Activated T-cell treated with anti-CD3 and anti-CD28 coated beads, Interleukin-2, amount 50 U/mL, for 48 hours (primary cell): ENCODE measurements at places on chromosomes 7 and 10.

GRCh38 chr10:13945390-13946208 lies 358.8 kb downstream of the PRPF18 start:
- DNase-seq: no peak

GRCh38 chr7:22860337-22860736 lies 37.7 kb upstream of the TOMM7 start:
- DNase-seq: no peak

DNA sequence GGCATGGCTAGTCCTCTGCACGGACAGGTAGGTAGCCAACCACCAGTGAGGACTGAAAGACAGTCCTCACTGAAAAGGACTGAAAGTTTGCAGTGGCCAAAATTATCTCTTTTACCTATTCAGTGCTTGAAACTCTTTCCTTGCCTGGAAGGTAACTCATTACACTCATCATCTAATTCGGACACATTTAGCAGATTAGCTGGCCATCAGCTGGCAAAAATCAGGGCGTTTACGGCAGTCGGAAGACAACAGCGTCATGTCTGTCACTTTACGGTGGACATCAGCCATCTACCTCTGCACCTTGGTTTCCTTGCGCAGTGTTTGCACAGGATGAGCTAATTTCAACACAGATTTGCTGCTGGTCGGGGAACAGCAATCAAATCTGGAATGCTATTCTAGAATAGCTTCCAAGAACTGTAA lies 740 bp downstream of the ANXA7 start:
- no peak for DNase-seq

GRCh38 chr7:141160246-141160860 lies 86.5 kb downstream of the TMEM178B start:
- DNase-seq: no peak

- no peak for DNase-seq
Measured at GRCh38 chr10:50512743-50513416, 110.9 kb downstream of the SGMS1 start.

- DNase-seq: no peak
Measured at GRCh38 chr7:156725073-156725472, 84.5 kb downstream of the RNF32 start.

DNA sequence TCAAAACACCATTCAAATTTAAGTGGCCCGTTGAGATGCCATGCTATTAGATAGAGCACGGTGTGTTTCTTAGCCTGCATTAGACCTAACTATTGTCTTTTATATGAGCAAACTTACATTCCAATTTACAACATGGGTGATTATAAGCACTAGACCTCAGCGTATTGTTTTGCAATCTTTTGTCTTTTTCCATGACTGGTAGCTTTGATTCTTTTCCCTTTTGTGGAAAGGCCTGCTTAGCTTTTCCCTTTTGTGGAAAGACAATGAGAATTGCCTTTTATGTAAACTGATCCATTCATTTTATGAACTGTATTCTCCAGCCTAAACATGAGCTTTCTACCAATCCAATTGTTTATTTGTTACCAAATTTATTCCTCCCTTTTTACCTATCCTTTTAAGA lies 823.1 kb downstream of the CCSER2 start:
- DNase-seq: no peak

- DNase-seq: no peak
Measured at GRCh38 chr10:90965720-90966119, 44.8 kb upstream of the ANKRD1 start.

DNA sequence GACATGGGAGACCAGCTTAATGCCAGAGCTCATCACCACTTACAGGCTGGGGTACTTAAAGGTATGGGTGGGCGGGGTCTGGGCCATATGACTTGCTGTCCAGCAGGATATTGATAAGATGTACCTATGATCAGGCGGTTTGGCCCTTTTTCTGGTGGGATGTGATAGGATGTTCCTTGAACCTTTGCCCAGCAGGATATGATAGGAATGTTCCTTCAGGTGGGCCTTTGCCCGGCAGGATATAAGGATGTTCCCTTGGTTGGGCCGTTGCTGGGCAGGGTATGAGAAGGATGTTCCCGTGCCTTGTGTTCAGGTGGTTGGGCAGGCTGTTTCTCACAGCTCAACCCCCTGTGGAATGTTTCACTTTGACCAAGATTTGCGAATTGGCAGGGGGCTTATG lies 187.2 kb upstream of the CXCL12 start:
- DNase-seq: no peak

DNA sequence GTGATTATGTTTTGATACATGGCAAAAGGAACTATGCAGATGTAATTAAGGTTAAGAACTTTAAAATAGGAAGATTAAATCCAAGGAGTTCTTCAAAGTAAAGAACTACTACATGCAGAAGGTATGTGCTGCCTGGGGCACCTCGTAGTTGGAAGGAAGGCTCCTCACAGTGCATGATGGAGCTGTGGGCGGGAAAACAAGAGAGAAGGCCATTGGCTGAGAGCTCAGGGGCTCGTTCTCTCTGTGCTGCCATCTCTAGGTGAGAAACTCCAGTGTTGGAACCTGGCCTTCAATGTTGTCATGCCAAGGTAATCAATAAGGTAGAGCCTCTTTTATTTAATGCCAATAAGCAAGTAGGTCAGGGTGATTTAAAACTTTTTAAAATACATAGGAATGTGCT lies 391.4 kb upstream of the ETV1 start:
- no peak for DNase-seq

DNA sequence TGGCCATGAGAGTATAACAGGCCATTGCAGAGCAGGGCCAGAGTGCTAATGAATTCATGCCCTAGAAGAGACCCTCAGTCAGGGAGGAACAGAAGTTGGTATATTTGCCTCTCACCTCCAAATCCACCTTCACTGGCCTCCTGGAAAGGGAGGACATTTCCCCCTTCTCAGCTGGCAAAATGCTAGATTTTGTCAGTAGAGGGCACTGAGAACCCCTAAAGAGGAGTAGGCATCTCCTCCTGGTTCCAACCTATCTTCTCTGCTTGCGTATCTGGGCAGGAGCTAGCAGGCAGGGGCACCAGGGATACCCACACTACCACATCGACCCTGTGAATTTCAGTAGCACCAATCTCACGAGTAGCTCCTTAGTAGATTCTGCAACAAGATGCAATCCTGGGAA lies 79.8 kb upstream of the GHITM start:
- no peak for DNase-seq

DNA sequence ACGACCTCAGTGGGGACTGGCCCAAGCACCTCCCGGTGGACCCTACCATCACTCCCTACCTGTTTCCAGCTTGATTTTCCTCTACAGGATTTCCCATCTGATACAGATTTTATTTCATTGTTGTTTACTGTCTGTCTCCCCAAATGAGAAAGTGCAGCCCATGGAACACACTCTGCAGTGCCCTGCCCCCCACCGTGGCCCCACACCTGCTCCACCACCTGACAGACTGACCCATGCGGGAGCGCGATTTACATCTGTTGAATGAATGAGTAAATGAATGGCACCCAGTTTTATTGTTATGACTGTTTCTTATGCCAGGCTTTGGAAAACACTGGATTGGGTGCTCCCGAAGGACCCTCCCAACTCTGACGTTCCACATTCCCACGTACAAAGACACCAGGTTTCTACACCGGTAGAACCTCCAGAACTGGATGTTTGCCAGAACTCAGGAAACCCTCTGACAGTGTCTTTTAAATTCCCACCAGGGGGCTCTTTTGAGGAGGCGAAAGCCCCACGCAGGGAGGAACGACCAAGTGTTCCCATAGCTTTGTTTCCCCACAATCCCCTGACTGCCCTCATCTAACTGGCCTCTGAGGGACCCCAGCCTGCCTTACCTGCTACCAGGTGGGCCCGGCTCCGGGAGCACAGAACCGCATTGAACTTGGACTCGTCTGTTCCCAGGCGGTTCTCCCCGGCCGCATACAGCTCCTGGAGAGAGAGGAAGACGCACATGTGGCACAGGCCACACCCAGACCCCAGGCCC lies 29.0 kb downstream of the PLAC9 start:
- no peak for DNase-seq

DNA sequence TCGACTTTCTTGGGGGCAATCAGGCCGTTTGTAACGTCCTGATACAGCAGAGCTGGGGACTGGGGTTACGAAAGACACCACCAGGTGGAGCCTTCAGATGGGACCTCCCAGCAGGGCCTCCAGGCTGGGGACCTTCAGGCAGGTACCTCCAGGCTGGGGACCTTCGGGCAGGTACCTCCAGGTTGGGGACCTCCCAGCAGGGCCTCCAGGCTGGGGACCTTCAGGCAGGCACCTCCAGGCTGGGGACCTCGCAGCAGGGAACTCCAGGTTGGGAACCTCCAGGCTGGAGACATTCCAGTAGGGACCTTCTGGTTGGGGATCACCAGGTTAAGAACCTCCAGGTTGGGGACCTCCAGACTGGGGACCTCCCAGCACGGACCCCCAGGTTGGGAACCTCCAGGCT lies 23.5 kb upstream of the GPR146 start:
- no peak for DNase-seq

- no peak for DNase-seq
Measured at GRCh38 chr10:51675088-51675487, 24.3 kb downstream of the CSTF2T start.

- DNase-seq: no peak
Measured at GRCh38 chr10:130233426-130233825, 97.2 kb downstream of the GLRX3 start.

DNA sequence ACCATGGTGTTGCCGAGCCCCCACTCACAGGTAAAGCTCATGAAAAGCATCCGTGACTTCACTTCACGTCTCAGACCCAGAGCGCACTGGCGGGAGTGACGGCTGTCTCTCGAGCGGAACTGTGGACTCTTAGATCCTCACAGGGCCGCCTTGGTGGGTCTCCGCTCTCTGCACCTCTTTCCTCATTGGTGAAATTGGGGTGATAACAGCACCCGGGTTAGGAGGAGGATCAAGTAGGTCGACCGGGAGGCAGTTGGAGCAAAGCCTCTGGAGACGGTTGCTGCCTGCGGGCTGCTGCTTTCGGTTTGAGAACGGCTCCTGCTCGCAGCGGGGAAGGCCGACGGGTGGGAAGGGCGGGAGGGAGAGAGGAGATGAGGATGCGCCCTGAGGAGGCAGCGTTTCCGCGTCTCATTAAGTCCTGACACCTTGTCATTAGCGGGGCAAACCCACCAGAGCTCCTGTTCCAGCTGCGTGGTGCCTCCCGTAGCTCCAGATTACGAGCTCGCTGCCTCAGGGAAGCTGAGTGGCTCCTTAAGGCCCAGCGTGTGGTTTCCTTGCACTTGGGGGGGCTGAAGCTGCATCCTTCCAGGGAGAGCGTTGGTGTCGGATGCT lies 51.9 kb upstream of the CFAP46 start:
- no peak for DNase-seq

DNA sequence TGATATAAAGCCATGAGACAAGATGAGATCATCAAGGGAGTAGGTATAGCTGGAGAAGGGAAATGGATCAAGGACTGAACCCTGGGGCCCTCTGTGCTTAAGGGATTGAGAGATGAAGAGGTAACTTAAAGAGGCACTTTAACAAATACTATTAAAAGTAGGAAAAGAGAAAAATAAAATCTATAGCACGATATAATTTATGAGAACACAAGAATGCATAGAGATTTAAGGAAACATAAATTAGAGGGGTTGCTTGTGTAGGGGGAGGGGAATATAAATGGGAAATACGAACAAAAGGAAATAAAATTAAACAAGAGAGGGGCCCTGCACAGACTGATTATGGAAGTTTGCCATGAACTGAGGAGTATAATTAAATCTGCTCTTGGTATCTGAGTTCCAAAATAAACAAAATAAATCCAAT lies 15.6 kb upstream of the LRRC17 start:
- no peak for DNase-seq

DNA sequence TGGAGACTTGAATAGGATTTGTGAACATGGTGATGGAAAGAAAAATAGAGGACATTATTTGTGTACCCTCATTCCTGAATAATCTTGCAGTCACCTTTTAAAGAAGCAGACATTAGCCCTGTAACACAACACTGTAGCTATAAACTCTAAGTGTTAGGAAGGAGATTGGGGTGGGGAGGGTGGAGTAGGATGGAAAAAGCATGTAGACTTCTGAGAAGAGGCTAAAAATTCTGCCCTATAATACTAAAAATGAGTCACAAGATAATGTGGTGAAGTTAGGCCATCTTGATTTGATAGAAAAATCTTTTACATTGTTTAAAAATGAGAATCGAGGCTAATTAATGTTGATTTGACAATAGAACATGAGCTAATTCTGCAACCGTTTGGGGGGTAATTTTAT lies 128.8 kb downstream of the LCOR start:
- DNase-seq: no peak

GRCh38 chr10:44436240-44436639 lies 51.3 kb upstream of the CXCL12 start:
- no peak for DNase-seq

DNA sequence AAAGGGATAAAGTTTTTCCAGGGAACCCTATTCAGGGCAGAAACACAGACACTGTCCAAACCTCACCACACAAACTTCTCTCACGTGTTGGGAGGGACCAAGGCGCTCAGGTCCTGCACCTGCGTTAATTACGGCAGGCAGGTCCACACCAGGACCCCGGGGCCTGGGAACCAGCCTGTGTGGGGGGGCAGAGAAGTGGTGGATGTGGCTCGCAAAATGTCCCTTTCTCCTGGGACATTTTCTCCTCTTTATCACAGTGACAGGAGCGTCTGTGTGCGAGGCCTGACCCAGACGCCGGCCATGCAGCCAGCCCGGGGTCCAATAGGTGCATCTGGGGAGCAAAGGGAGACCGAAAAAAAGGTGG lies 73.4 kb upstream of the ZNF722 start:
- DNase-seq: no peak

DNA sequence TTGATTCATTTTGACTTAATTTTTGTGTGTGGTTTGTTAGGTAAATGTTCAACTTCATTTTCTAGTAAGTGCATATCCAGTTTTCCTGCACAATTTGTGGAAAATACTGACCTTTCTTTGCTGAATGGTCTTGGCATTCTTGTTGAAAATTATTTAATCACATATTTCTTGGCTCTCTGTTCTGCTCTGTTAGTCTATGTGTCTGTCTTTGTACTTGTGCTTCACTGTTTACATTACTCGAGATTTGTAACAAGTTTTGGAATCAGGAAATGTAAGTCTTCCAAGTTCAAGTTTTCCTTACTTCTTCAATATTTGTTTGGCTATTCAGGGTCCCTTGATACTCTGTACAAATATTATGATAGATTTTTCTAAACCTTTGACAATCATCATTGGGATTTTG lies 838.2 kb upstream of the POM121L12 start:
- DNase-seq: no peak

DNA sequence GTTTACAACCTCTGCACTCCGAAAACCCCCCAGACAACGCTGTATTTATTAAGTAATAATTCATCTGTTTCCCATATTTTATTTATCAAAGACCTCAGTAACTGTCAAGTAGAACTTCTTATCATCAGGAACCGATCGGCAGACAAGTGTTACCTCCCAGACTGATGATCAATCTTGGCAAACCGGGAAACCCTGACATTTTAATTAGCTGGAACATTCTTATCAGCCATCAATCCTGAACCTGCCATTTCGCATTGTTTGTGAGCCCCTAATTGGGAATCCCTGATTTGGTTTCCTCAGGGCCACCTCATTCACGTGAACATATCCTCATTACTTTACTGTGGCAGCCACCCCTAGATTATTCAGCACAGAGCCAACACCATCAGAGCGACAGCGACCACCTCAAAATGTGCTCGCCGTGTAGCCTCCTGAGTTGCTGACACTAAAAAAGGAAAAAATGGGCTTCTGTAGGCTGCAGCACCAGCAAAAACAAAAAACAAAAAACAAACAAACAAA lies 93.6 kb upstream of the SDK1 start:
- no peak for DNase-seq
